Stimulated activated CD8-positive, alpha-beta memory T cell treated with anti-CD3 and anti-CD28 coated beads, Interleukin-7, amount 100 ng/mL, for 1 hour (primary cell): ENCODE measurements at places on chromosomes 3 and 15.

DNA sequence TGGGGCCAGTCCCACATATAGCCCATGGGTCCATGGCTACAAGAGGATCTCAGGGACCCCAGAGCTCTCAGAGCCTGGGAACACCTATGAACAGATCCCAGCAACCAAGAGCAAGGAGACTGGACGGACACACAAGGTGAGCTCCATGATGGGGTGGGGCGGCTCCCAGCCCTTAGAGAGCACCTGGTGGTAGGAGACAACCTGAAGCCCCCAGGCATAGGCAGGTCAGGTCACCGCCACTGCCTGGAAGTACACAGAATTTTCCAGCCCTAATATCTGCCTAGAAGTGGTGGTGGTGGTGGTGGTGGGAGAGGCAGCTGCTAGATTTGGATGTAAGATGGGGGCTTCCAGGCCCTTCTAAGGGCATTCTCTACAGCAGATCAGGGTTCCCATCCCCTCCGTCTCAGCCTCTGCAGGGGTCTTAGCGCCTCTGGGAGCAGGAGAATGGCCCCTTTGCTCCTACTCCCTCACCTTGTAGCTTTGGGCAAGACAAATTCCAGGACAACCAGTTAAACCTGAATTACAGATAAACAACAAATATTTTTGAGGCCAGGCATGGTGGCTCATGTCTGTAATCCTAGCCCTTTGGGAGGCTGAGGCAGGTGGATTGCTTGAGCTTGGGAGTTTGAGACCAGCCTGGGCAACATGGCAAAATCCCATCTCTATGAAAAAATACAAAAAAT is 9.2 kb downstream of the SH2D7 start:
- DNase-seq, result no peak

DNA sequence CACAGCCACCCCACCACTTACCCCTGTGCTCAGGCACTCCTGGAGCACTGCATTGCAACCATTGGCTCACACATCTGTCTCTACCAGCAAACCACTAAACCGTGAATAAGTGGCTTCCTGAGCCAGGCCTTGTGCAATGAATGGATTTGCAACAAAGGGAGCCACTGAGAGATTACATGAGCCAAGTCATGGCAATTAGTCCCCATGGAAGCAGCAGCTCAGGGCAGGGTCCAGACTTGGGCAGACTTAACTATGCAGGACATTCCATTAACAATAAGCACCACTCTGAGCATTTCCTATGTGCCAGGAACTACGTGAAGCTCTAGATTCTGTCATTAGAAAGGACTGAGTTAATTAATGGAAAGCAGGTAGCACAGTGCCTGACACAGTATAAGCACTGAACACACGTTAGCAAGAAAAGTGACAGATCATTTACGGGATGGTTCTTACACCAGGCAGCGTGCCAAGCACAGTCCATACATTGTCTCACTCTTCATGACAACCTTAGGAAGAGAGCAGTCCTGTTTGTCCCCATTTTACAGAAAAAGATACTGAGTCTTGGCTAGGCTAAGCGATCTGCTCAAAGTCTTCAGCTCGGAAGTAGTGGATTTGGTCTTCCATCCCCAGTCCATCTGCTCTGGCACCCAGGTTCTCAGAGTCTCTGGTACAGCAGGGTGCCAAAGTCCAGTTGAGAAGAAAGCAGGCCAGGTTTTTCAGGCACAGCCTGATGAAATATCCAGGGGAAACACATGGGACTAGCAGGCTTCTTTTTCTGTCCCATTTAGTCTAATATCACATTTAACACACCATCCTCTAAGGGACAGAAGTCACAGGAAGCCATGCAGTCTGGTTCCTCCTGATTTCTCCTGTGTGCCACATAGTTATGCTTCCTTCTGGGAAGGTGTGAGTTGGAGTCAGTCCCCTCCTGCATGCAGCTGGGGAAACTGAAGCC is 44.1 kb downstream of the LIPC start:
- no peak for DNase-seq

DNA sequence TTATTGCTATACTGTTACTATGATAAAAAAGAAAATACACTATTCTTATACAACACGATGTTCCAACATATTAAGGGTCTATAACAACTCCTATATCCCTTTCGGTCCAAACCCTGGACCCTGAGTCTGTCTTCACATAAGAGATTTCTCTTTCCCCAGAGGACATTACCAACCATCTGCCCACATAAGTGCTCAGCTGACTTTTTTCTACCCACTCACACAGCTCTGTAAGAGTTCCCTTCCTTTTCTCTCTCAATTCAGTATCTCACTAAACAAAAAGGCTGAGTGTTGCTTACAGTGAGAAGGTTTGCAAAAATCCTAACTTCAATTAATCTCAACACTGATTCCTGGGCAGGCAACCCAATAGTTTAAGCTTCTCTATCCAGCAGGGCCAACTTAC is 30.5 kb downstream of the ITGB5 start:
- DNase-seq, result no peak

DNA sequence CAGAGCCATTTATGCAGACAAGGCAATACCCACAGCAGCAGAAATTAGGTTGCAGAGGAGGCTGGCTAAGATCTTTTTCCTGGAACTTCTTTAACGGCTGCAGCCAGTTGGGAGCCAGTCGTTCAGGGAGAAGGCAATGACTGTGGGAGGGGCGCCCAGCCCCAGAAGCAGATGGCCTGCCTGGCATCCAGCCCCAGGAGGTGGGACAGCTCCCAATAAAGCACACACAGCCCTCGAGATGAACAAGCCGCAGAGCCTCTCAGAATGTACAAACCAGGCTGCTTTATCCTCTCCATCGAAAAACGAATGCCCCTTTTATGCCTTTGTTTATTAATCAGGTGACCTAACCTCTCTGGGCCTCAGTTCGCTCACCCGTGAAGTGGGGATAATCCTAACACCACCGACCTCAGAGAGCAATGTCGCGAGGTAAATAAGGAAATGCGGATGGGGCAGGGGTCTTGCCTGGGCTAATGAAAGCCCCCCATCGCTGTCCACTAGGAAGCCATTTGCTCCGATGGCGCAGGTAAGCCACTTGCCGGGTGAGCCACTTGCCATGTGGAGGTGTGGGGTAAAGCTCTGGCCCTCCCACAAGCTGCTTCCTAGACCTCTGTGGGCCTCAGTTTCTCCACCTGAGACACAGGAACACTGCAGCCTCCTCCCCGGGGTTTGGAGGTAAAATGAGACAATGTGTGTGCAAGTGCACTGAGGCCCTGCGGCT is 35.8 kb downstream of the MGLL start:
- no peak for DNase-seq

DNA sequence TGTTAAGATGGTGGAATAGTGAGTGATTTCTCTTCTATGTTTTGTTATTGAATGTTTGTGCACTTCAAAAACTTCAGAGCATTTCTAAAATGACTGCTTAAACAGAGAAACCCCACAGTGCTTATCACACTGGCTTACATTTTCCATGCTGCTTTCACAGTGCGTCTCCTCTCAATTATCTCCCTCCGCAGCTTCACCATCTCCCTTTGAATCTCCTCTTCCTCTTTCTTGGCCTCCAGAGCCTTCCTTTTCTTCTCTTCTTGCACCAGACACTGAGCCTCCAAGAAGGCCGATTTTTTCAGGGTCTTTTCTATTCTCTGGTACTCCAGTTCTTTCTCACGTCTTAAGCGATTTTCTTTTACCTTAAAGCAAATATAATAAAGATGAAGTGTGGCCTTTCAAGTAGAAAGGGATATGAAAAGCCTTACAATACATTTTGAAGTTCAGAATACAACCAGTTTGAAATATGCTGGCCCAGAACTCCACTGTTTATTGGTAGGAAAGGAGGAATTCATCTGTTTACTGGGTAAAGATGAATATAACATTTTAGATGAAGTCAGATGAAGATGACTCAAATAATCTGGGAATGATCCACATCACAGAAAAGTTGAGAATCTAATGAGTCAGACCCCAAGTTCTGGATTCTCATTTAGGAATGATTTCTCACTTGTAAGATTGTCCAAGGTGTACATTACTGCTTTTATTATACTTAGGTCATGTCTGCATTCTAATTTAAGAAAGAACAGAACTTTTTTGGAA is 21.4 kb downstream of the CCDC191 start:
- DNase-seq, result no peak

- DNase-seq, result no peak
Measured at GRCh38 chr3:127791221-127791913, 30.9 kb downstream of the MGLL start.

GRCh38 chr3:46192939-46193338 is 15.2 kb downstream of the CCR1 start:
- no peak for DNase-seq

DNA sequence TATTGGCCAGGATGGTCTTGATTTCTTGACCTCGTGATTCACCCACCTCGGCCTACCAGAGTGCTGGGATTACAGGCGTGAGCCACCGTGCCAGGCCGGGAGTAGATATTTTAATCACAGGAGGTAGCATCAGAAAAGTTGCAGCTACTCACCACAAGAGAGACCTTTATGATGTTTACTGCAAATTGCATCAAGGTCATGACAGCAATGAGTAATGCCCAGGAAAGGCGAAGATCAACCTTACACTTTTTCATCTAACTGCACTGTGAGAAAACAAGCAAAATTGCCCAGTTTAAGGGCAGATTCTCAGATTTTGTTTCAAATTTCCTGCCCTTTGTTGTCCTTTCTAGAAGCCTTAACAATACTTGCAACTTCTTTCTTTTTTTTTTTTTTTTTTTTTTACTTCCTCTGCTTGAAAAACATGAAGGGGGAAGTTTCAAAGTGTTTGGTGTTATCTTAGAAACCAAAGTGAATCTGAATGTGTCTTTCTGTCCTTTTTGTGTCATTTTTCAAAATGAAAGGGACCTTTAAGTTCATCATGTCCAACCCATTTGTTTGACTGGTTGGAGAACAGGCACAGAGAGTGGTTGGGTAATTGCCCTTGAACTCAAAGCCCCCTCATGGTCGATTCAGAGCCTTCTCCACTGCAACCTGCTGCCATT is 25.0 kb downstream of the TGFBR2 start:
- DNase-seq, result no peak

DNA sequence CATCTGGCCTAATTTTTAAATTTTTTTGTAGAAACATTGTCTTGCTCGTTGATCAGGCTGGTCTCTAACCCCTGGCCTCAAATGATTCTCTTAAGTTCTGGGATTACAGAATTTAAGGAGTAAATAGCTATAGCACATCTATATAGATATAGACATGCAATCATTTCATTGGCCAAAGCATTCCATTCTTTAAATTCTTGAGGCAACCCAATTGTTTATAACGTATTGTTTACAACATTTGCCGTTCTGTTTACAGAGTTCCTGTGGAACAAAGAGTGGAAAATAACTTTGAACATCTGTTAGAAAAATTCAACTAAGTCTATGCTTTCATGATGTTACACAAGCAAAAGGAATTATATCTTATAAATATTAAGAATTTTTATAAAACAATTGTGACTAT is 205.2 kb upstream of the ROBO2 start:
- no peak for DNase-seq

DNA sequence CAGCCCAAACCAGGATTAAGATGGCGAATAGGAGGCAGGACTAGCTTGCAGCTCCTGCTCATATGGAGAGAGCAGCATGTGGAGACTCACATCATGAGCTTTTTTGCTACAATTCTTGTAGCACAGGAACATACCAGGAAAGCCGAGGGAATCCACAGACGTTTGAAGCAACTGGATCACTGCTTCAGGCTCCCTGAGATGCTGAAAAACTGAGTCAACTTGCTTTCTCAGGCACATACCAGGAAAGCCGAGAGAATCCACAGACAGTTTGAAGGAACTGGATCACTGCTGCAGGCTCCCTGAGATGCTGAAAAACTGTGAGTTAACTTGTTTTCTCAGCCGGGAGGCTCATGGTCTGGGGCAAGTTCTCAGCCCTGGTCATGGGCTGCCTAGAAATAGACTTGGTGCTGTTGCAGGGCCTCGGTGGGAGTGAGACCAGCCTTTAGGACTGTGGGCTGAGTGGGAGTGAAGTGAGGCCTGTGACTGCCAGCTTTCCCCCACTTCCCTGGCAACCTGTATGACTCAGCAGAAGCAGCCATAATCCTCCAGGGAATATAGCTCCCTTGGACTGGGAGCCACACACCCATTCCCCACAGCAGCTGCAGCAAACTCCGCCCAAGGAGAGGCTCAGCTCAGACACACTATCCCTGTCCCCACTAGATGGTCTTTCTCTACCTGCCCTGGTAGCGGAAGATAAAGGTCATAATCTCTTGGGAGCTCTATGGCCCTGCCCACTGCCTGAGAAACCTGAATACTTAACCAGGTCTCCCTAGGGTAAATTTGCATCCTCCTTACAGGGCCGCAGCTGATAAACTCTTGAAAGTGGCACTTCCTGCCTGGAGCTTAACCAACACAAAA is 51.9 kb upstream of the PFN2 start:
- DNase-seq, result no peak

GRCh38 chr3:149844091-149844490 is 31.1 kb downstream of the RNF13 start:
- no peak for DNase-seq

GRCh38 chr3:18422972-18423371 is 2.2 kb downstream of the SATB1 start:
- no peak for DNase-seq

DNA sequence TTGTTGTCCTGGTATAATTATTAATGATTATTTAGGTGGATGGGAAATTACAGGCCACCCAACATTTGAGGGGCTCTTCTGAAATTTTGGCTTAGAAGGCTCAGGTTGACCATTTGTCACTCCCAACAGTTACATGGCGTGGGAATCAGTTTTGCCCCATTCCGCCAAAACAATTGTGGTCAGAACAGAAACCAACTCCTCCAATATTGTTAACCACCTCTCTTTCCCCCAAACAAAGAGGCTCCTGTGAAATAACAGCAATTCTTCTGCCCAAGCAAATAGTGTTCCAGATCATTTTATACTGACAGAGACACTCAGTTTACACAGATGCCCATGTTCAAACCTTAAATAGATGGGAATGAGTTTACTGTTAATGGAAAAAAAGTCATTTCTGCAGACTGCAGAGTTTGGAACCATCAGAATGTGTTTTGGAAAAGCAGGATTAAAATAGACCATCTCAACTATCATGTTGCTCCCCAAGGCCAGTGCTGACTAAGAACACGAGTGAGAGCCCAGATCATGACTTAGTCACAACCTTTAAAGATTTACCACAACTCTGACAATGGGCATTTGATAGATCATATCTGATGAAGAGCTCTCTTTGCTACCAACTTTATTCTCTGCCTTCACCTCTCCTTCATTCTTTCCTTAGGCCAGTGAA is 102.1 kb downstream of the DUT start:
- no peak for DNase-seq

DNA sequence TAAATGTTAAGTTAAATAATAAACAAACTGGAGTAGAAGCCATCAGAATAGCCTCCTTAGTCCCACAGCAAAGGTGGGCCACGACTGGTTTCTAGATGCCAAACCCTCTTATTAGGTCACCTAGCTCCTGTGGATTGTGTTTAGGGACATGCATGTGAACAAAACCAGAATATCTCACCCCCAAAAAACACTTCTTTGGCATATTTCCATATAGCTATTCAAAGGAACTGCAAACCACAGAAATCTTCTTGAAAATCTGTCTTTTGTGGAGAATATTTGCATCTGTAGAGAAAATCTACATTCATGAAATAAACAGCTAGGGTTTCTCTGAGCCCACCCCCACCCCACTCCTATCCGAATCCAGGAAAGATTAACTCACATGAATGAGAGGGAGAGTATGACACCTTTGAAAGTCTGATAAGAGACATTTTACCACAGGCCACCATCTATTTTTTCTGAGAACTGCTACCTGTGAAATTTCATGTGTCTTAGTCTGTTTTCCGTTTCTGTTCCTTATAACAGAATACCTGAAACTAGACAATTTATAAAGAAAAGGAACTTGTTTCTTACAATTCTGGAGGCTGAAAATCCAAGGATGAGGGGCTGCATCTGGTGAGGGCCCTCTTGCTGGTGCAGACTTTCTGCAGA is 159.4 kb downstream of the NEK10 start:
- DNase-seq, result no peak

- DNase-seq, result no peak
Measured at GRCh38 chr3:149061776-149062175, 24.6 kb downstream of the HLTF start.
